ENCODE measurements at places on chromosomes 2 and 18.
A peak's percentile ranks its signal among the peaks of the same experiment; 100 is the strongest.

DNA sequence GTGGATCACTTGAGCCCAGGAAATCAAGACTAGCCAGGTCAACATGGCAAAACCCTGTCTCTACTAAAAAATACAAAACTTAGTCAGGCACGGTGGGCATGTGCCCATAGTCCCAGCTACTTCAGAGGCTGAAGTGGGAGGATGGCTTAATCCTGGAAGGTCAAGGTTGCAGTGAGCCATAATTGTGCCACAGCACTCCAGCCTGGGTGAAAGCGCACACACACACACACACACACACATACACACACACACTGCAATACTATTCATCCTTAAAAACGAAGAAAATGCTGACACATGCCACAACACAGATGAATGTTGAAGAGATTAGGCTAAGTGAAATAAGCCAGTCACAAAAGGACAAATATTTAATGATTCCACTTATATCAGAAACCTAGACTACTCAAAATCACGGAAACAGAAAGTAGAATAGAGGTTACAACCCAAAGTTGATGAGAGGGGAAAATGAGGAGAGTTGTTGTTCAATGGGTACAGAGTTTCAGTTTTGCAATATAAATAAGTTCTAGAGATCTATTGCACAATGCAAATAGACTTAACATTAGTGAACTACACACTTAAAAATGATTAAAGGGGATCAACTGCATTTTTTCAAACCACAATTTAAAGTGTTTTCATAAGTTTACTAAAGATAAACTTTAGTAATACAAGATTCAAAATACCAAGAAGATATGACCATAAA lies 114.5 kb downstream of the USP34 start:
- peak; percentile 8 for DNase-seq

DNA sequence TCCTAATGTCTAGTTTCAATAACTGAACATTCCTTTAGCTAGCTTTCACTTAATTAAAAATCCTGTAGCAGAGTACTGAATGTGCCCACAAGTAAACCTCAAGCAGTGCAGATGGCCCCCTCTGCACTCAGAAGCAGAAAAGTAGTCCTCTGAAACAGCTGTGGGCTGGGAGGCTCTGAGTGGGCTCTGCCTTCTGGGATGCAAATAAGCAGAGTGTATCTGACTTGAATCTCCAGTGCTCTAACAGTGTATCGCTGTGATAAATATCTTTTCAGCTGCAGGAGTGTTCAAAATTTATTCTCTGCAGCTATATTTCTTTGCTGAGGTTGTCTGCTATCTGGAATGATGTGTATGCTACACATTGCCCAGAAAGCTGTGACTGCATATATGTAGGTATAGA lies 44.8 kb upstream of the SYT4 start:
- no peak for DNase-seq

- DNase-seq = no peak
These were observed 20.3 kb downstream of the SALL3 start for GRCh38 chr18:78999939-79000338.

GRCh38 chr2:98463081-98463481 lies 18.4 kb downstream of the INPP4A start:
- DNase-seq = no peak

DNA sequence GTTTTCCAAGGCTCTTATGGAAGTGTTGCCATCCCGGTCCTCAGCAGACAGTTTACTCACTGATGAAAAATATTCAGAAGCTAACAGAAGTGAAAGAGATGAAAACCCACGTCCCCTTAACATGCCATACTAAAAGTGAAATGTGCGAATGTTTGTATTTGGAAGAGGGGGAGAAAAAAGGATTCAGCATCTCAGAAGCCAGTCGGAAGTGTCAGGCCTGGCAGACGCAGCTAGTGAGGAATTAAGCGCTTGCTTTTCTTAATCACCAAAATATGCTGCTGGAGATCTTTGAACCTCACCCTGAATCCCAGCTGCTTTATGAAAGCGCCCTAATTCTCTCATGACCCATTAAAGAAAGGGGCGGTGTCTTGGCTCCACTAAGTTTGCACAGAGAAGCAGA lies 653.7 kb downstream of the DCDC2C start:
- DNase-seq = no peak

DNA sequence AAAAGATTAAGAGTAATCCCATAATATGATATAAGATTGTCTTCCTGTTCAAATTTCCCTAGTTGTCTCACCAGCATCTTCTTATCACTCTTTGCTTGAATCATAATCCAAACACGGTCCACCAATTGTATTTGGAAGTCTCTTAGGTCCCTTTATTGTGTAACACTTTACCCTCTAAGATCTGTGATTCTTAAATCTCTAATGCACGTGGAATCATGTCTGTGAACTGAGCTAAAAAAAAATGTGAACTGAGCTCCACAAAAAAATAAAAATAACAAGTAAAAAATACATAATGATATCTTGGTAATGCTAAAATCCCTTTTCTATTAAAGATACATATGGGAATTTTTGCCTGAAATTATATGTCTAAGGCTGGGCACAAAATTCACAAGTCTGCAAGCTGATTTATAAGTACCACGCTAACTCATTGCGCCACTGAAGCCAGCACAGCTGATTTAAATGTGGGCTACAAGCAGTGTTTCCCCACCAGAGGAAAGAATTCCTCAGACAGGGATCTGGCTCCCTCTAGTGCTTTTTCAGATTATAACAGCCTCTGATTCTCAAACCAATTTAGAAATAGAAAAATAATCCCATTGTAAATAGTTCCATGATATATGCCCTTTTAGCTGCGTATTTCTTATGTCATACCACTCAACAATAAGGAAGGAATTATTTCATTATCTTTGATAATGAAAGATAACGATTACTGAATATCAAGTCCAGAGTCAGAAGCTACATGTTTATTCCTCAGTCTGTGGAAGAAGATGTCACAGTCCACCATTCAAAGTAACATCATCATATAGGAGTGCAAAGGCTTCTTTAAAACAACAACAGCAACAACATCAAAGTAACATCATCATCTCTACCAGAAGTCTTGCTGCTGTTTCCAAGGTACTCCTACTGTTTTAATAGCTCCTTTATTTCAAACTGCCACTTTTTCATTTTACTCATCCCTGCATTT lies 22.9 kb downstream of the RBM43 start:
- peak; percentile 76 for DNase-seq

- DNase-seq = no peak
These were observed 518.7 kb downstream of the TXNL1 start for GRCh38 chr18:56119681-56120080.

- DNase-seq = no peak
These were observed 870.0 kb upstream of the CHAC2 start for GRCh38 chr2:52897511-52898044.

- no peak for DNase-seq
These were observed 154.1 kb downstream of the HDAC4 start for GRCh38 chr2:239246723-239247122.
